Fibroblast of skin of left quadriceps (primary cell): ENCODE measurements at places on chromosomes 16 and 17.
A peak's percentile ranks its signal among the peaks of the same experiment; 100 is the strongest.

GRCh38 chr17:17206913-17207335 lies 791 bp upstream of the PLD6 start:
- no peak for DNase-seq

- DNase-seq, result no peak
These were observed 251.4 kb downstream of the SOX9 start for GRCh38 chr17:72372185-72372584.

DNA sequence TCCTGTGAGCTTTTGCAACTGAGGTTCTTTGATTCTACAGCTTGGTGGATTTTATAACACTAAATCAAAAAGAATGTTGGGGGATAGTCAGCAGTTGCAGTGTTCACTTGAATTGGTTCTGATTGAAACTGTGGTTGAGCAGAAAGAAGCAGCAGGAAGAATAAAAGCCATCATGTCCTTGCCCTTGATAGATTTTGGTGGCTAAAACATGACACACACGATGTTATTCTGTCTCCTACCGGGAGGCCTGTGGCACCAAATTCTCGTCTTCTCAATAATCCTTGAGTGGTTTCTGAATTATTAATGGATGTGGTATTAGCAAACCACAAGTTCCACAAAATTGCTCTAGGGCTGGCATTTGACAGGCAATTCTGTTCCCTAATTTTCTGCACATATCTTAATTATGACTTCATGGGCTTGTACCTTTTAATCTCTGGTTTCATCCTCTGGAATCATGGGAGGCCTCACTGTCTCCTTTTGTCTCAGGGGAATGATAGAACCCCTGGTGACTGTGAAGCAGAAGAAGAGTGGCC lies 338.2 kb downstream of the SNX29 start:
- DNase-seq, result no peak

DNA sequence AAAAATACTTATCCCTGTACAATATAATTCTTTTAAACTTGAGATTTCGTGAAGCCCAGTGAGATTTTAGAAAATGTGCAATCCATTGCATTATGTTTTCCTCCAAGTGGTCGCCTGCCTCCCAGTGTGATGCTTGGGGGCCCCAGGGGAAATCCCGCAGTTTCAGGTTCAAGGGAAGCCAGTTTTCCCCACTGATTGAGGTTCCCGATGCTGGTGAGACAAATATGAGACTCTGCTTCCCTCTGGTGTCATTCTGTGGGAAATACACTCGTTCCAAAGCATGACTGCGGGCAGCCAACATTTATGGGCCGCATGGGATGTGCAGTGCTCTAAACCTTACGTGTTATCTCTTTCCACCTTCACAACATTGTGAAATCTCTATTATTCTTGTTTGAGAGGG lies 200.8 kb downstream of the PRKCB start:
- DNase-seq, result peak; percentile 11

DNA sequence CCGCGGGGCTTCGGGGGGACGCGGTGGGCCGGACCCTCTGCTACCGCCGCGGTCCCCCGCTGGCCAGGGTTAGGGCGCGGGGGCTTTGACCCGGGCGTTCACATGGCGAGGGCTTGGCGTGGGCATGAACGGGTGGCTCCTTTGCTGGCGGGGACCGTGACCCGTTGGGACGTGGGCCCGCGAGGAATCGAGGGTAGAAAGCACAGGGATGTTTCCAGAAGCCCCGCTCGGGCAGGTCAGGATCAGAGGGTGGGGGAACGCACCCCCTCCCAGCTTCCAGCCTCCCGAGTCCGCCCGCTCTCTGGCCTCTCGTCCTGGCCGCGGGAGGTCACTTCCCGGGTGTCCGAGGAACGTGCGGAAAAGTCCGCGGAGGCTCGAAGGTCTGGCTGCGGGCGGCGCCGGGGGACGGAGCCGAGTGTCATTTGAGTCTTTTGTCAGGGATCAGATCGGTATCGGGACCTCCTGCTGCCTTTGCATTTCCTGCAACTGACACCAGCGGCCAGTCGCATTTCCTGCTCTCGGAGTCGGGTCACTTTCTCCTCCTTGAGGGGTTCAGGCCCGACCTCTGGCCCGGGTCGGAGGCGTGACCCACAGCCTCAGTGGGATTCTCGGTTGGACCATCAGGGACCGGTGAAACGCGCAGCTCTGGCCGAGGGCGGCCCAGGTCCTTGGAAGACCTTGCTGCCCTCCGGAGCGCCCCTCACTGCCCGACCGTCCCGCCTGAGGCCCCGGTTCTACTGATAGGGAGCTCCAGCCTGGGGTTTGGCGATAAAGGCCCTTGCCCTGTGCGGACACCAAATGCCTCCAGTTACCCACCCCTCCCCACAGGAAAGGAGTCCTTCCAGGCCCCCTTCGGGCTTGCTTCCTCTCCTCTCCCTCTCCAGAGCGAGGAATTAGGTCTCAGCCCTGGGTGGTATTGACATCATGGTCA lies 702 bp upstream of the WNT3 start:
- no peak for DNase-seq

DNA sequence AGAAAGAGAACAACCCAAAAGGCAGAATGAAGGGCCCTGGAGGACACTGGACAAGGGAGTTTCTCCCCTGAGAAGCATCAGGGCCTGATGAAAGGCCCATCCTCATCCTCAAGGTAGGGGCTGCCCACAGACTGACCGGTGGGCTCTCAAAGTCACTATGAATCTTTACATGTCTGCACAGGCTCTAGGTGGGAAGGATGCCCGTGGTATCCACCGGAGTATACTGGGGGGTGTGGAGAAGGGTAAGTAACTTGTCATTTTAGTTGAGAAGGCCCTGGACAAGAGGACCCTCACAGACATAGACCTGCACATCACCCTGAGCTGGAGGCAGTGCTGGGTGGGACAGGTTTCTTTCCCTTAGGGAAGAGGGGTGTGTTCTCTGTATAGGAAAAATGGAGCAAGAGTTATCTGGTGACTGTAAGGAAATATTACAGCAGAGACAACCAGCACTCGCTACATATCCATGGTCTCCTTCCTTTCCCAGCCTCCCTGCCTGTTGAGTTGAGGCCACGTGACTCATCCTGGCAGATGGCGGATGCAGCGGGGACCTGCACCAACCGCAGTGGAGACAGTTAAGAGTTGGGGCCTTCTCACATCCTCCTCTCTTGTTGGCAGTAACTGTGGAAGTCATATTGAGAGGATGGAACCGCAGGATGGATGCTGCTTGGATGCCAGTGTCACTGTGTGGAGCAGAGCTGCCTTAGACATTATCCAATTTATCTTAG lies 45.6 kb upstream of the KCNJ12 start:
- DNase-seq, result no peak

DNA sequence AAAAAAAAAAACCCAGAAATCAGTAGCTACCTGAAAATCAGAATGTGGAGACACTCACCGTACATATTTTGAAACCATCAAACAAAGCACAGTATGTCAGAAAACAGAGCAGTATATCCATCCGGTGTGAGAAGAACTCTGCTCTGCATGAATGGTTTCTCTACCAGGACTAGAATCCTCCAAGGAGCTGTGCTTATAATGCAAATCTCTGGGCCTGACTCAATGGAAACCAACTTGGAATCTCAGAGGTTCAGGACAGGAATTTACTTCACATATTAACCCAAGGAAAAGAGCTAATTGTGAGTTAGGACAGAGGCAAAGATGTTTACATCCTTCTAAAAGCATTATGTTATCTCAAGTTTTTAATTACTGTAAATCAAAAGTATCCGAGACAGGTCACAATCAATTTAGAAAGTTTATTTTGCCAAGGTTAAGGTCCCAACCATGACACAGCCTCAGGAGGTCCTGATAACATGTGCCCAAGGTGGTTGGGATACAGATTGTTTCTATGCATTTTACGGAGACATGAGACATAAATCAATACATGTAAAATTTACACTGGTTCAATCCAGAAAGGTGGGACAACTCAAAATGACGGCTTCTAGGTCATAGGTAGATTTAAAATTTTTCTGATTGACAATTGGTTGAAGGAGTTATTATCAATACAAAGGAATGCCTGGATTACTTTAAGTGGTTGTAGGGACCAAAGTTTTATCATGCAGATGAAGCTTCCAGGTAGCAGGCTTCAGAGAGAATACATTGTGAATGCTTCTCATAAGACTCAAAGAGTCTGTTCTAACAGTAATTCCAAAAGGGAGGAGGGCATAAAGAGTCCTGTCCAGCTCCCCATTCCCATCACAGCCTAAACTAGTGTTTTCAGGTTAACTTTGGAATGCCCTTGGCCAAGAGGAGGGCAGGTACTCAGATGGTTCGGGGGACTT lies 164.1 kb downstream of the CDH8 start:
- no peak for DNase-seq

DNA sequence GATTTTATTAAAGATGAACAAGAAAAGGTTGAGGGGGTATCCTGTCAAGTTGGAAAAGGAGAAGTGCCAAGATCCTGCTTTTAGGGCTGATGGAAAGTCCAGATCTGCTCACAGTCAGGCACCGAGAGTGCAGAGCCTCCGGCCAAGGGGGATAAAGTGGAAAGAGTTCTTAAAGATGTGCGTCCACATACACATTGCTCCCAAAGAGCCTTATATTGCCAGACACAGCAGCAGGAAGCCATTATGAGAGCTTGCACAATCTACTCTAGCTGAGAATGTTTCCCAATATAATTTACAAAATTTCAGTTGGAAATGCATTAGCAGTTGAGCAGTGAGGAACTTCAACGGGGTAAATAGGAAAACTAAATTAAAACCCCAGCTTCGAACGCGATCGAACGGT lies 95.6 kb downstream of the SALL1 start:
- no peak for DNase-seq

GRCh38 chr16:31467151-31467773 lies 4.7 kb upstream of the TGFB1I1 start:
- DNase-seq, result no peak

DNA sequence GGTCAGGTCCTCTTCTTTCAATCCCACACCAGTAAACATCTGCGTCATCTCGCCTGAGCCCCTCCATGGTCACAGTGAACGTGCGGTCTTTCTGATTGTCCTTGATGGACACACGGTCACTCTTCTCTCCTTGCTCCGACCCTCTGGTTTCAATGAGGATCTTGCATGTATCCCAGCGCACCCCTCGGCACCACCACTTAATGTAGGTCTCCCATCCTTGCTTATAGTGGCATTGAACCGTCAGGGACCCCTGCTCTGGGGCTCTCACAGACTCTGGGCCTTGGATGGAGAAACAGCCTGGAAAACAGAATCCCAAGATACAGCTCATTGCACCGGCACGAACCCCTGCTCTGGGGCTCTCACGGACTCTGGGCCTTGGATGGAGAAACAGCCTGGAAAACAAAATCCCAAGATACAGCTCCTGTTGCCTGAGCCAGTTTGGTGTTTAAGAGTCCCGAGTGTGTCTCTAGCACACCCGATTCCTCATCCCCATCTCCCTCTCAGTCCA lies 5.4 kb downstream of the CD300LB start:
- DNase-seq, result no peak

DNA sequence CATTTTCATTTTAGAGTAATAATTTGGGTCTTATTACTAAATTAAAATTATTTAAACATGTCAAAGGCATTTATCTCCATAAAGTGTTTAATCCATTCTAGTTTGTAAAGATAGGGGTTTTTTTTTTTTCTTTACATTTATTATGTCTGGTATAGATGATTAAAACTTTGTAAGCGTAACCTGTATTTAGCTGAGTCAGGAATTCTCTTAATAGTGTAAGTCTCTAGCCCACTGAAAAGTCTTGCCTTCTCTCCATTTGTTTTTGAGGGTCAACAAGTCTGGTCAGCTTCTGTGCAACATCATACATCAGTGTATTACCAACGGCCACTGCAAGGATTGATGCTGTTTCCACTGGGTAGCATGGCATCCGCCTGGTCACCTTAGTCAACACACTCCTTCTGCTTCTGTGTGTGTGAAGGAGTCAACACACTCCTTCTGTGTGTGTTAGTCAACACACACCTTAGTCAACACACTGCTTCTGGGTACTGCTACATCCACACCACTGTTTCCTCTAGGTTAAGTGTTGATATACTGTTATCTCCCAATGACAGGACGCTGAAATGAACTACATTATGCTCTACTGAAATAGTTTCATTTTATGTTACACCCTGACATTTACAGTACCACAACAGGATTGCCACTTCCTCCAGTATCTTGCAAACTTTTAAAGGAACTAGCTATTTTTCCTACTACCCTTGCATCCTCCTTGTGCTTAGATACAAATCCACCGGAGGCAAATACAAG lies 37.3 kb upstream of the VWA3A start:
- DNase-seq, result no peak

- DNase-seq, result no peak
These were observed 11.5 kb upstream of the PRSS54 start for GRCh38 chr16:58306327-58306726.

DNA sequence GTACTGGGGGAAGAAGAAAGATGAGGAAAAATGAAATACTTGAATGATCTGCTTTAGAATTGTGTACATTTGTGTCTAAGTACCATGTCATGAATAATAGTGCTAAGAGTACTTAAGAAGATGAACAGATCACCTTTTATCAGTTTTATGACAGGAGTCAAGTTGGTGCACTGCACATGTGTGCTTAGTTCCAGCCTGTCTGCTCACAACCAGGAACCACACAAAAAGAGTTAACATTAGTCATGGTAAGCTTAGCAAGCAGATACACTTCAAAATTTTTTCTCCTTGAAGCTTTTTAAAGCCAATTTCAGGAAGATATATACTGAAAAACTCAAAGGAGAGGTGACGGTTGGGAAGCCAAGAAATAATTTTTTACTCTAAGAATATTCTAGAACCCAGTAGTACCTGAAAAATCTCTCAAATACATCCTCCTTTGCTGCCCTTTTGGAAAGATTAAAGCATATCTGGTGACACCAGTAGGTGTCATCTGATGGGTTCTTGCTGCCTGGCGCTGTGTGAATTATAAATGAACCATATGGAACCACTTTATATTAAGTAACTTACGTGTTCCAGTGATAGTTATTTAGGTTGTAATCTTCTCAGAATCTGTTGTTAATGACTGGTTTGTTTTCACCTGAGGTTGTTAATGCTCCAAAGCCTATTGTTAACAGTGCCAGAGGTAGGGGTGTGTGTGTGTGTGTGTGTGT lies 93.4 kb downstream of the MSI2 start:
- DNase-seq, result no peak

- DNase-seq, result no peak
These were observed 5.7 kb upstream of the B9D1 start for GRCh38 chr17:19368229-19368628.

DNA sequence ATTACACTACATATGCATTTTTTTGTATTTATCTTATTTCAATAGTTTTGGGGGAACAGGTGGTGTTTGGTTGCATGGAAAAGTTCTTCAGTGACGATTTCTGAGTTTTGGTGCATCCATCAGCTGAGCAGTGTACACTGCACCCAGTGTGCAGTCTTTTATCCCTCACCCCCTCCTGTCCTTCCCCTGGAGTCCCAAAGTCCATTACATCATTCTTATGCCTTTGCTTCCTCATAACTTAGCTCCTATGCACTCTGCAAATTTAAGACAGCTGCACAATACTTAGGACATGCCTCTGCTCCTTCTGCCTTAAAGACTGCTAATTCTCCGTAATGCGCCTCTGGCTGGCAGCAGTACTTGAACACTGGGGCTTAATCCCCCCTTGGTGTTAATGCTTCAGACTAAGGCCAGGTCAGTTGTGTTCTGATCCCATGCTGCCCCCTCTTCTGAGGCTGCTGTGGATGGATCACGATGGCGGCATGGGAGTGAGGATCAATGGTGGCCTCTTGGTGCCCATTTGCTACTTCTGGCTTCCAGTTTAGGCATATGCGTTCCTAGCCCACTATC lies 146.2 kb downstream of the PARN start:
- no peak for DNase-seq
